ENCODE measurements at places on chromosomes 4 and X.

DNA sequence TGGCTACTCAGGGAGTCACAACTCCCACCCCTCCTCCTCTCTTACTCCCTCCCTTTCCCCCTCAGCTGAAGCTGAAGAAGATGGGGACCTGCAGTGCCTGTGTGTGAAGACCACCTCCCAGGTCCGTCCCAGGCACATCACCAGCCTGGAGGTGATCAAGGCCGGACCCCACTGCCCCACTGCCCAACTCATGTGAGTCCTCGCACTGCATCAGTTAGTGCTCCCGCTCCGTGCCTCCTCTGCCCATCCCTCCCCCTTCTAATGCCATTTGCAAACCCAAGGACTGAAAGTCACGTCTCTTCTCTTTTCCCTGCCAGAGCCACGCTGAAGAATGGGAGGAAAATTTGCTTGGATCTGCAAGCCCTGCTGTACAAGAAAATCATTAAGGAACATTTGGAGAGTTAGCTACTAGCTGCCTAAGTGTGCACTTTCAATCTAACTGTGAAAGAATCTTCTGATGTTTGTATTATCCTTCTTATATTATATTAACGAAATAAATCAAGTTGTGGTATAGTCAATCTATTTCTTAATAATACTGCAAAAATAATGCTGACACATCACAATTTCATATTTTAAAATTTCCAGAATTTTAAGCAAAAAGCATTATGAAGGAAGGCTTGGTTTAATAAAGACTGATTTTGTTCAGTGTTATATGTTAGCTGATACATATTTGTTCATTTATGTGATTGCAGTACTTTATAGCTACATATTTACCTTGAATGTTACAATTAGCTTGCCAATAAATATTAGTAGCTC, 800 bp downstream of the PF4V1 start:
- DNase-seq: no peak

DNA sequence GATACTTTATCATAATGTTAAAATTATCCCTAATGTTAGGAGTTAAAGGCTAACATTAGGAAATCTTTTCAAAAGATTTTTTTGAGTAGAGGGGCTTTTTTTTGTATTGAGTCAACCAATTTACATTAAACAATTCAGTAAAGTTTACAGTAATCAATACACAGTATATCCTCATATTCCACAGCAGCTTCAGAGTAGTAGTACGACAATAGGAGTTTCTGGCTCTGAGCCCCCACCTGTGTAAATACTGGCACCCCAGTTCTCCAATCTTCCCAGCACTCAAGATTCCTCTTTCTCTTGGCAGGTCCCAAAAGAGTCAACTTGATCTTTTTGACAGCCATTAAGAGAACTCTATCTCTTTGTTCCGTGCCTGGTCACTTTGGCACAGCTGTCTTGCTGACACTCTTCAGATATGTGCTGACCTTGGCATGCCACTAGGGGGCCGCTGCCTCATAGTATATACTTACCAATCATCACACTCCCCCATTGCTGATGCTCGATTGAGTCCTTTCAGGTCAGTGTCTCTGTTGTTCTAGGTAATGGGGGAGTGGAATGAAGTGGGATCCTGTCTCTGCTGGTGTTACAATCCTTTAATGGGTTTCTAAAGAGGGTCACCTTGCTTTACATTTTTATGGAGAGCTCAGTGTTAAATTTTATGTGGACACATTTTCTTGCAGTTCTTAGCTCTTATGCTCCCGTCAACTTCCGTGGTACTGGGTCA, 19.5 kb upstream of the CCNI start:
- peak; percentile 38 for DNase-seq

- no peak for DNase-seq
Measured at GRCh38 chr4:16827794-16828724, 70.4 kb downstream of the LDB2 start.

DNA sequence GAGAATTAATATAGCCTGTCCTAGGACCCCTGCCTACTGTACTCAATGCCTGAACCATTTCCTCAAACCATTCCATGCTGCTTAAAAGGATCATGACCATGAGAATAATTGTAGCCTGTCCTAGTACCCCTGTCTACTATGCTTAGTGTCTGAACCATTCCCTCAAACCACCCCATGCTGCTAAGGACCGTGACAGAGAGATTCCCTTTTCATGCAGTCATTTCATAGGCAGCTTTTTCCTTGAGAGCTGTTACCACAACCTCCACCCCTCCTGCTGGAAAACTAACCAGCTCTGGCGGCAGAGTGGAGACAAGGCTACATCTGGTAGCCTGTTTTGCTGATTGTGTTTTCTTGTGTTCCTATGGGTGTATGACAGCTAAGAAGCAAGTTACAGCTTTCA, 174.9 kb upstream of the SMARCAD1 start:
- peak; percentile 9 for DNase-seq

GRCh38 chr4:156053174-156053573, 99.5 kb upstream of the CTSO start:
- no peak for DNase-seq

DNA sequence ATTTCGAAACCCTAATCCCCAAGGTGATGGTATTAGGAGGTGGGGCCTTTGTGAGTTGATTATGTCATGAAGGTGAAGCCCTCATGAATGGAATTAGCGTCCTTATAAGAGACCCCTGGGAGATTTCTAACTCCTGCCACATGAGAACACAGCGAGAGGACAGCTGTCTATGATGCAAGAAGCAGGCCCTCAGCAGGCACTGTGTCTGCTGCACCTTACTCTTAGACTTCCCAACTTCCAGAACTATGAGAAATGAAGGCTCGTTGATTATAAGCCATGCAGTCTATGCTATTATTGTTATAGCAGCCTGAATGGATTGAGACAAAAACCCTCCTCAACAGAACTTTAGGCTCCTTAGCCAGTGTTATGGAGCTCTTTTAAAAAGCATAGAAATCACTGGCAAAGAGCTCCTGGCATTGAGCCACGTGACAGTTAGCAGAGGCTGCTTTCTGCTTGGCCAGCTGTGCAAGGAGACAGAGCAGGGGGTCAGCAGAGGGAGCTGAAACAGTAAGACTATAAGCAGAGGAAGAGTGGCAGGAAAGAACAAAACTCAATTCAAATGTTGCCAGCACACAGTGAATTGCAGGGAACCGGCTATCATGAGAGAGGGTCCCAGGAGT, 219.2 kb upstream of the FAT1 start:
- no peak for DNase-seq

- no peak for DNase-seq
Measured at GRCh38 chr4:830601-831482, 4.9 kb upstream of the CPLX1 start.

DNA sequence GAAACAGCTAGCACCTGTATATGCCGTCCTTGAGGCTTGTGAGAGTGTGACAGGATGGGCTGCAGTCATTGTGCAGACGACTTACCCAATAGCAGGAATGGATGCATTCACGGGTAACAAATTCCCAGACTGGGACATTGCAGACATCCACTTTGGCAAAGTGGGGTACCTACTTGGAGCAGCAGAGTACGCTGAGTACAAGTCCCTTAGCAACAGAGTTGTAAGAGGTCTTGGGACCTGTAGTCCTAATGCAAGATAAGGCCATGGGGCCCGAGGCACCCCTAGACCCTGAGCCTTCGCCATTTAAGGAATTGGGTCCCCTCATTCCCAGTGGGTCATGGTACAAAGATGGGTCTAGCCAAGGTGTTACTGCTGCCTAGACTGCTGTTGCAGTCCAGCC, 55.4 kb upstream of the CCDC149 start:
- no peak for DNase-seq

- no peak for DNase-seq
Measured at GRCh38 chrX:107736781-107737531, 38.6 kb downstream of the TSC22D3 start.

- DNase-seq: no peak
Measured at GRCh38 chr4:6196871-6197270, 3.5 kb downstream of the JAKMIP1 start.

DNA sequence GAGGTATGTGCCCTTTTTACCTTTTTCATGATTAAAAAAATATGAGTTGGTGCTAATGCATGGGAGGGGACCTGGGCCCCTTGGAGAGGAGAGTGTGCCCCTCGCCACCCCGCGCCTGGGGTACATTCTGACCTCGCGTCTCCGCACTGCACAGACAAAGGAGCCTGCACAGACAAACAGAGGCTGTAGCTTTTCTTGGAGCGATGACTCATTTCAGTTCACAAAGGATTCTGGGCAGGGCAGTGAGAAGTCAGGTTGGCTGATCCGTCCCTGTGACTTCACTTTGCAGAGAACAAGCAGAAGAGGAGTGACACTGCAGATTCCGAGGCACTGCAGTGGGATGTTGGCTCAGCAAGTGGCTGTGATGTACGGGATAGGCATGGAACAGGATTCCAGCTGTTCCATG, 82.9 kb downstream of the STOX2 start:
- no peak for DNase-seq

DNA sequence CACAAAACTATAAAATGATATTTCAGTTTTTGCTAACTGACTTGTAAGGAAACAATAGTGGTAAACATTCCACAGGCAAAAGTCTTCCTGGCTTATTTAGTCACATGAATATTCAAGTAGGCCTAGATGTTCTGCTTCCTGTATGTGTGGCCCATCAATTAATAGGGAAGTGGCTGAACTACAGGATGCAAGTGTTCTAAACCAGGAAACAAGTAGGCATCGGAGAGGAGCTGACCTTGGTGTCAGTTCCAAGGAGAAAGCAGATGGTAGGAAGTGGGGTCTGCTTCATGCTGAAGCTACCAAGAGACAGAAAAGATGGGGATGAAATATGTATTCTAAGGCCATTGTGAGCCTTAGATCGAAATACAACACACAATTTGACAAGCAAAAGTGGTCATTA, 149.7 kb downstream of the ANTXR2 start:
- DNase-seq: no peak

DNA sequence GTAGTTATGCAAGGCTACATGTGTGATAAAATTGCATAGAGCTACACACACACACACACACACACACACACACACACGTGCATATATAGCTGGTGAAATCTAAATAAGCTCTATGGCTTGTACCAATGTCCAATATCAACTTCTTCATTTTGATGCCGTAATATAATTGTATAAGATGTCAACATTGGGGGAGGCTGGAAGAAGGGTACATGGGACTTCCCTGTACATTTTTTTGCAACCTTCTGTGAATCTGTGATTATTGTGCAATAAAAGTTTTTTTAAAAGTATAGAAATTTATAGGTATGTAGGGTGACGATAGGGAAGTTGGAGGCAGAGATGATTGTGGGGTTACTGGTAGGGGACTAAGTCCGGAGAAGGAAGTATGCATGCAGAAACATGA, 105.5 kb downstream of the HDAC8 start:
- no peak for DNase-seq

- no peak for DNase-seq
Measured at GRCh38 chrX:16103625-16104024, 19.7 kb upstream of the GRPR start.

DNA sequence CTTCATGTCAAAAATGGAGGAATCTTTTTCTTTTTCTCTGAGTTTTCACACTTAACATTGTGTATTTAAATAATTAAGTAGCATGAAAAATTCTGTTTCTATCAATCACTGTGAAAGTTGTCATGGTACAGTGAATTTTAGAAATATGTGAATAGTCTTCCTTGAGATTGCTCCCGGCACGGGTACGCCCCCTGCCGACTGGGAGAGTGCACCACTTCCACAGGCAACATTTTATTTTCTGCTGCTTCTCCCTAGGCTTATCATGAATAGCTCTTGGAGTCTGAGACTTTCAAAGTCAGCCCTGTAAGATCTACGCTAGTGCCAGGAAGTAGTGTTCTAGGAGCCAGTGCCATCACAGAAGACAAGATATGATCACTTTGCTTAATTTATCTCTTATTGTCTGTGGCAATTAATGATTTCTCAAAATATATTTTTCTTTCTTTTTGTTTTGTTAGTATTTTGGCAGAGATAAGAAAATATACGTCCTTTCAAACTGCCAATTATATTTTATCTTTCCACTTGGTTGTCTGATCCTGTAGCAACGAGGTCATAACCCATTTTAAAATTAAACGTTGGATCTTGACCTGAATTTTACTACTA, 763.8 kb upstream of the AADAT start:
- DNase-seq: peak; percentile 69

DNA sequence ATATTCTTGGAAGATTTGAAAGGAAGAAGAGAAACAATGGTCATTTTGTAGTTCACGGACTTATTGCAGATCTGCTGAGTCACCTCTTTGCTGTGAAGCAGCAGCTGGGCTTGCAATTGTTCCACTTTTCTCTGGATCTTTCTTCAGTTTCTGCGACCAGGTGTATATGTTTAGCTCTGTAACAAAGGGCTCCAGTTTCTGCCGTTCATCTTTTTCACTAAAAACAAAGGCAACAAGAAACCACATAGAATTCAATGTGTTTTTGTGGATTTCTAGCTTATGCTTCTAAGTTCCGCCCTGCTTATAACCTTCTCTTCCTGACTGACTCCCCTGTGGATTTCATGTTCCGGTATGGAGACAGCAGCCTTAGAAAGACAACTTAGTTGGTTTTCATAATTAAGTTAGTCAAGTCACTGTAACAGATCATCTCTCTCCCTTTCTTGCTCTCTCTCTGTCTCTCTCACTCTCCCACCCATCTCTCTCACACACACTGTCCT, 121.6 kb upstream of the EPHA5 start:
- no peak for DNase-seq

DNA sequence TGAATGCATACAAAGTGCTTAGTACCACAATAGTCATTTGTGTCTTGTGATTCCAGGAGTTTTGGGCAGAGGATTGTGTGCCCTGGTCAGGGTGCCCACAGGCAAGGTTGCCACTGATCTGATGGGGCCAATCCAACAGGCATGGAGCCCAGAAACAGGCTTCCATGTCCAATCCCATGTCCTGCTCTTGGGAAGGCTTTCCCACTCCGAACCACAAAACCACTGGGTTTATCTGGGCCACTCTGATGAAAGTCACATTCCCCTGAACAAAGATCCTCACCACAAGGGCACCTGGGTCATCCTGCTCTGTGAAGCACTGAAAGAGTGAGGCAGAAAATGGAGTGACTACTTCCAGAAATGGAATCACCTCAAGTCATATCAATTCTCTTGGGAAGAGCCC, 96.9 kb downstream of the MAMLD1 start:
- DNase-seq: no peak

Measured in H1 (cell line).